ENCODE measurements at places on chromosomes 2 and 18.

DNA sequence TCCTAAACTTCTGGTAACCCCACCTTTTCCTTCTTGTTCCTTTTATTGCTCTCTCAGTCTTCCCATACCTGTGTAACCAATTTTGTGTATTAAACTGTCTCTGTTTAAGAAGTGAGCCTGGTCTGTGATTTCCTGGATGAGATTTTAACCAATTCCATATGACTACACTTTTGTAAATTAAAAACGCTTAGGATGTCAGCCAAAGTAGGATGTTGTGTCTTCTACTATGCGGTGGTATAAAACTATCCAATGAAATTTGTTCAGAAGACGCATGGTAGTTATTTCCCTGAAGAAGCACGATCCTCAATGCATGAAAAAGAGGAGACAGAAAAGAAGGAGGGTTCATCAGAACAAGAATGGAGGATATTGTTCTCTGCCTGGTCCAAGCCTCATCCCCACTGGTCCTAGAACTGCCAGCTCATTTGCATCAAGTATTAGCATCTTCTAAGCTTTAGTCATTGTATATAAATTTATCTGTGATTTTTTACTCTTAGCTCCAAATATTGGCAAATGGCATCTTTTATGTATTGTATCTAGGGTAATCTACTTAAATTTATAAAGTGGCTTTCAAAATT, 127.4 kb downstream of the TGIF1 start:
- DNase-seq: no peak

DNA sequence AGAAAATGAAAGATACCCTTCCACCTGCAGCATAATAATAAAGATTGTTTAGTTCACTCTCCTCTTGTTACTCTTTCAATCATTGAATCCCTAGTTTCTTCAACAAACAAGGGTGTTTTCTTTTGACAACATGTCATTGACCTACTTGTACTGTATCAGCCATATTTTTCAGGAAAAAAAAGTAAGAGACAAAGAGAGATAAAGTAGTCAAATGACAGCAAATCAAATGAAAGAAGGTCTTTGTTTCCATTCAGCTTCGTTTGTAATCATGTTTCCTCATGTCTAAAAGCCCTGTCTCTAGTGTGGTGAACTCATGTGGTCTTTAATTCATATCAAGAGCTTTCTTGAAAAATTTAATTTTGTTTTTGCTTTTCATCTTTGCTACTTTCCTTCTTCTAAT, 557.8 kb upstream of the LRATD1 start:
- DNase-seq: no peak

DNA sequence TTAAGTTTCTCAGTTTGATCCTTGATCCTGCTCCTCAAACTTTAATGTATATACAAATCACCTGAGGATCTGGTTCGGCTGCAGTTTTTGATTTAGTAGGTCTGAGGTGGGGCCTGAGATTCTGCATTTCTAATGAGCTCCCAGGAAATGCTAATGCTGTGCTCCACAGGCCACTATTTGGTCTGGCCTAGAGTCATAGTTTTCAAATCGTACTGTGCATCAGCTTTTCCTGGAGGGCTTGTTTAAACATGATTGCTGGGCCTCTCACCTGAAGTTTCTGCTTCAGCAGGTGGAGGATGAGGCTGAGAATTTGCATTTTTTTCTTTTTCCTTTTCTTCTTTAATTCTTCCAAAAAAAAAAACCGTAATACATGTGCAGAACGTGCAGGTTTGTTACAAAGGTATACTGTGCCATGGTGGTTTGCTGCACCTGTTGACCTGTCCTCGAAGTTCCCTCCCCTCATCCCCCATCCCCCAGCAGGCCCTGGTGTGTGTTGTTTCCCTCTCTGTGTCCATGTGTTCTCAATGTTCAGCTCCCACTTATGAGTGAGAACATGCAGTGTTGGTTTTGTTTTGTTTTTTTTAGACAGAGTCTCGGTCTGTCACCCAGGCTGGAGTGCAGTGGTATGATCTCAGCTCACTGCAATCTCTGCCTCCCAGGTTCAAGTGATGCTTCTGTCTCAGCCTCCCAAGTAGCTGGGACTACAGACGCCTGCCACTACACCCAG, 42.2 kb upstream of the CD28 start:
- no peak for DNase-seq

GRCh38 chr2:27407798-27408491, 1.4 kb downstream of the PPM1G start:
- DNase-seq: no peak

DNA sequence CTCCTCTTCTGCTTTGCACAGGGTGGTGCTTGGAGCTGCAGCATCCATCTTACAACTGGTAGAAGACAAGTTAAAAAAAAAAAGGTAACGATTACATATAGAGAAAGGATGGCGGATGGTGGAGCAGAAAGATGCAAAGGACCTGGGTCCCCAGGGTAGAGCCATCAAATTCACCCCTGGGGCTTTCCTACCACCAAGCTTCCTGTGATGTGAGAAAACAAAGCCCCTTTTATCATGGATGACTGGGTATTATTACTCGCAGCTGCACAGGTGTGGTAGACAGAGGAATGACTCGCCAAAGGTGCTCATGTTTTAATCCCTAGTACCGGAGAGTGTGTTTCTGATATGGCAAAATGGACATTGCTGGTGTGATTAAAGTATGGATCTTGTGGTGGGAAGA, 1.3 kb upstream of the ACOXL start:
- DNase-seq: no peak

DNA sequence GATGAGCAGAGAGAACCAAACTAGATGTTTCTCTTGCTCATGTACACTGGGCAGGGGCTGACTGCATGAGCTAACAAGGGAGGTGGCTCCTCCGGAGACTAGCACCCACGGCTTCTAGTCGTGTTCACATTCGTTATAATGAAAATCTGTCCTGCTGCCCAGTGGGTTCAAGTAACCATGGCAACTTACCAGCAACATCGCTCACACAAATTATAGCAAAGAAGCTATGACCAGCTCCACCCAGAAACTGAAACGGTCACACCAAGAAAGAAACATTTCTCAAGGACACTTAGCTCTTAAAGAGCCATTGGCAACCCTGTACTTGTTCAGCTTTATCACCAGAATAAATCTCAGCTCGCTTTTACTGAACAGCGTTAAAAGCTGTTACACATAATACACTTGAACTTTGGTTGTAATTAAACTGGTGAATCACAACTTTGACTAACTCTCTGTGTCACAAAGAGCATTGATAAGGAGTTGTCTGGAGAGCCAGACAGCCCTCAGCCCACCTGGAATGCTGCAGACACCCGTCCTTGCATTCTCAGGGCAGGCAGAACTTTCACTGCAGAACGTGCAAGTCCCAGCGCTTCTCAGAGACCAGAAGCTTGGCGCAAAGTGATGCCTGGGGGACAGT, 141.2 kb downstream of the PID1 start:
- DNase-seq: no peak

GRCh38 chr2:42556315-42556890, 12.0 kb upstream of the MTA3 start:
- no peak for DNase-seq

All from tibial artery (tissue), 4 donors.